ENCODE measurements at places on chromosomes 16 and 17. TPM values are rescaled to one million over a fixed set of nuclear protein-coding genes. Genes with fewer than 3 reads are reported as not detected.
A peak's percentile ranks its signal among the peaks of the same experiment; 100 is the strongest.

The ZNF19 gene
- 3.5 TPM for total RNA-seq

DNA sequence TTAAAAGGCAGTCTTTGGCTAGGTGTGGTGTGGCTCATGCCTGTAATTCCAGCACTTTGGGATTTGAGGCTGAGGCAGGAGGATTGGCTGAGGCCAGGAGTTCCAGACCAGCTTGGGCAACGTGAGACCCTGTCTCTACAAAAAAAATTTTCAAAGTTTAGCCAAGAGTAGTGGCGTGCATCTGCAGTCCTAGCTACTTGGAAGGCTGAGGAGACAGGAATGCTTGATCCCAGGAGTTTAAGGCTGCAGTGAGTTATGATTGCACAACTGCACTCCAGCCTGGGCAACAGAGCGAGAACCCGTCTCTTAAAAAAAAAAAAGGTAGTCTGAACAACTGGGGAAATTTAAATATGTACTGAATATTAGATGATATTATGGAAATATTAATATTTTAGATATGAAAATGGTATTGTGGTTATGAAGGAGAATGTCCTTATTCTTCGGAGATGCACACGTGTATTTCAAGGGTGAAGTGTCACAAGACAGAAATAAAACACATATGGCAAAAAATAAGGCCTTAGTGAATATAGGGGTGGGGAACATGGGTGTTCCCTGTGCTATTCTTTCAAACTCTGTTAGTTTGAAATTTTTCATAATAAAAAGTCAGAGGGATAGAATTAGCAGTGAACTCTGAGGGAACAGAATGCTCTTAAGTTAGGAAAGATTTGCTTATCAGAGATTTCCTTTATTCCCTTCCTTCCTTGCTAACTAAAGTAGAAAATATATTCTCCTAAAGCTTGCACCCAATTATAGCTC, 144.7 kb downstream of the CDK5R1 start:
- no peak for DNase-seq

DNA sequence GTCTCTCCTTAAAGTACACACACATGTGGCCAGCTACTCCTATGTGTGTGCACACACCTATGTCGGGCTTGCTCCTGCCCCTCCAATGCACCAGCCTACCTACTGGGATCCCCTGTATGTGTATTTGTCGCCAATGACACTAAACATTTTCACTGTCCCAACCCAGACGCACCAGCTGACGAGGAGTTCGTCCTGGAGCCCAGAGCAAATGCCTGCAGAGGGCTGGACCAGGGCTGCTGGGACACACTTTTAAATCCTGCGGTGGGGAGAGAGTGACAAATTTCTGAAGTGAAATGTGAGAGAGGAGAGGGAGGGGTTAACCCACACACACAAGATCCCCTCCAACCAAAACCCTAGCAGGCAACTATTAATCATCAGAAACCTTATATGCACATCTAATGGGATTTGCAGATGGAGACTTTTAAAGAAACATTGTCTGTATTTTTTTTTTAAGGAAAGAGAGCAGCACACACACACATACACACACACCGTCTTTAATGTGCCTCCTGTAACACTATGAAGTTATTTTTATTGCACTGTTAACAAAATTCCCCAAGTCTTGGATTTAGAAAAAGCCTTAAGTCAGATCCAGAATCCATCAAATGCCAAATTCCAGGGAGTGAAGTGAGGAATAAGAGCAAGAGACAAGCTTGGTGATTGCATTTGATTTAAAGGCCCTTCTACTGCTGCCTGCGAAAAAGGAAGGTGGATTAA, at the start of gene MEOX1:
TSS of gene MEOX1 (minus strand) at position 224 of the 714 bp plus-strand sequence. CDS start 388 bp downstream, outside the sequence.
- peak; percentile 63 for DNase-seq

GRCh38 chr16:70778901-70779309, 22.1 kb downstream of the VAC14 start:
- peak; percentile 95 for DNase-seq

DNA sequence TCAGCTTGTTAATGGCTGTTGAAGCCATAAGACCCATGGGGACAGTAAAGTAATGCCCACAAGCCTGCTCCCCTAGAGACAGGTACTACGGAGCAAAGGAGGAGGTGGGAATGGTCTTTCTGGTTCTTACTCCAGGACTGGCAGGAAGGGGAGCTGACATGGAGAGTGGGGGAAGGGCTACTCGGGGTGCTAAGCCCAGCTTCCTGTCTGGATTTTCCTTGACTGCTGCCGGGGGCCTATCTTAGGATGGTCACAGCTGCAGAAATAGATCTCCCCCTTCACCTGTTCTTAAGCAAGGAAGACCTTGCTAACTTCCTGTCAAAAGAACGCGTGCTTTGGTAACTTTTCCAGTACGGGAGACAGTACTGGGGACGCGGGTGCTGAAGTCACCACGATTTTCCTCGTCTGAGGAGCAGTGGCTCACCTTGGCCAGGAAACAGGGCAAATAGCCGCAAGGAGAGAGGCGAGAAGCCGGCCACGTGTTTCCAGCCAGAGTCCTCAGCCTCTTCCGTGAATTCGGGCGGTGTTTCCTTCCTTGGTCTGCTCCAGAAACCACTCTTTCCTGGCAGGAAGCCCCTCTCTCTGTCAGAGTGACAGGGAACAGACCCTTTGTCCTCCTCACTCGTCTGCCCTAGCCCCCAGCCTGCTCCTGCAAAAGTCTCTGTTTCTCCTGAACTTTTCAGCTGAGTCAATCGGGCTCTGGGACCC, 656 bp upstream of the PRR29 start:
- DNase-seq = no peak

DNA sequence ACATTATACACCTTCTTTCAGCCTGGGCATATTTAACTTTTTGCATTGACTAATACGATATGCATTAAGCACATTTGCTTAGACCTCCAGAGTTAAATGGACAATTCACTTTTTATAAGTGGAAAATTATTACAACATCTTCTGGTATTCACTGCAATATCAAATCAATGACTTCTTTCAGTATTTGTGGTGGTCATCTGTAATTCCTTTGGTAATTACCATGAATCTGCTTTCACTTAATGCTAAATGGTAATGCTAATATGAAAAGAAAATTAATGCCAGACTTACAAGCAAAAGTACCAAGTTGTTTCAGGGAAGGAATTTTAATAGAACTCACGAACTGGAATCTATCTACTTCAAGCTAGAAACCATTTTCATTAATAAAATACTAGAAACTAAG, 6.4 kb downstream of the GPATCH8 start:
- DNase-seq = no peak

The SLC5A10 gene
- total RNA-seq = not detected

GRCh38 chr17:56109836-56110235, 43.4 kb upstream of the ANKFN1 start:
- no peak for DNase-seq

DNA sequence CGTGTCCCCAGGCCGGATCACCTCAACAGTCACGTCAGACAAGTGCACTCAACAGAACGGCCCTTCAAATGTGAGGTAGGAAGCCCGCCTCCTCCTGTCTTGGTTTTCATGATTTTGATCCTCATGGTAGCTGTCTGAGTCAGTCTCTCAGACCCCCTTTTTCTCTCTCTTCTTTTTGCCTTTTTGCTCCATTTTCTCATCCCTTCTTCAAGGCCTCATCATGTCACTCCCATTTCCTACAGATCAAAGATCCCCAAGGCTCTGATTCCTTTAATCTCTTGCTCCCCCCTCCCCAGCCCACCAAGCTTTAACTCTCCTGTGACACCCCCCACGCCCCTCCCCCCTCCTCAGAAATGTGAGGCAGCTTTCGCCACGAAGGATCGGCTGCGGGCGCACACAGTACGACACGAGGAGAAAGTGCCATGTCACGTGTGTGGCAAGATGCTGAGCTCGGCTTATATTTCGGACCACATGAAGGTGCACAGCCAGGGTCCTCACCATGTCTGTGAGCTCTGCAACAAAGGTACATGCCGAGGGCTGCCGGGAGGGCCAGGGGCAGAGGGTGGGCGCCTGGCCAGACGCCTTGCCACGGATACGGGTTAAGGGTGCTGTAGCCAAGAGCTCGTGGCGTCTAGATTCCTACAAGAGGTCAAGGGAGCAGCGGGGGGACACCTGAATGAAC, 2.0 kb downstream of the MAZ start:
- DNase-seq = no peak

DNA sequence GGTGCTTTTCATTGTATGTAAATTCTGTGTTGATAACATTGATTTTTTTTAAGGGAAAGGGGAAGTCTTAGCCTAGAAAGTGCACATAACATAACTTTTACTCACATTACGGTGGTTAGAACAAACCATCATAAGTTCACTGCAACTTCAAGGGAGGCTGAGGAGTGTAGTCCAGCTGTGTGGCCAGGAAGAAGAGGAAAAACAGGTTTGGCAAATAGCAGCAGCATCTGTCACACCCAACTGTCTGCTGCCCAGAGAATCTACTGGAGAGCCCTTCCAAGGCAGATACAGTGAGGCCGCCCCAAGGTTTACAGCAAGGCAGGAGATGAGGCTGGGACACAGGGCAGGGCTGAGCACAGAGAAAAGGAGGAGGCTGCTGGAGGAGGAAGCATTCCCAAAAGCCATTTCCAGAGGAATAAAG, 60.6 kb downstream of the AIPL1 start:
- no peak for DNase-seq

- DNase-seq = no peak
Measured at GRCh38 chr17:51115179-51115578, 5.5 kb downstream of the SPAG9 start.

DNA sequence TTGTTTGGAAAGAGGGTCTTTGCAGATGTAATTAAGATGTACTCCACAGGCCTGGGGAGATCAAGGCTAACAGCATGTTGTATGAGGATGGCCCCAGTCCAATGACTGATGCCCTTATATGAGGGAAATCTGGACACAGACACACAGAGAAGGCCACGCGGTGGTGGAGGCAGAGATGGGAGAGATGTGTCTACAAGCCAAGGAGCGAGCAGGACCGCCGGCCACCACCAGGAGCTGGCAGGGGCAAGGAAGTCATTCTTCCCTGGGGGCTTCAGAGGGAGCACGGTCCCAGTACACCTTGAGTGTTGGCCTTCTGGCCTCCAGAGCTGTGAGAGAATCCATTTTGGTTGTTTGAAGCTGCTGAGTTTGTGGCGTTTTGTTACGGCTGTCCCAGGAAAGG, 14.7 kb downstream of the SOCS3 start:
- DNase-seq = no peak

GRCh38 chr17:340074-340473, 12.5 kb downstream of the RPH3AL start:
- no peak for DNase-seq

The ZDHHC1 gene
- total RNA-seq = 7.6 TPM

DNA sequence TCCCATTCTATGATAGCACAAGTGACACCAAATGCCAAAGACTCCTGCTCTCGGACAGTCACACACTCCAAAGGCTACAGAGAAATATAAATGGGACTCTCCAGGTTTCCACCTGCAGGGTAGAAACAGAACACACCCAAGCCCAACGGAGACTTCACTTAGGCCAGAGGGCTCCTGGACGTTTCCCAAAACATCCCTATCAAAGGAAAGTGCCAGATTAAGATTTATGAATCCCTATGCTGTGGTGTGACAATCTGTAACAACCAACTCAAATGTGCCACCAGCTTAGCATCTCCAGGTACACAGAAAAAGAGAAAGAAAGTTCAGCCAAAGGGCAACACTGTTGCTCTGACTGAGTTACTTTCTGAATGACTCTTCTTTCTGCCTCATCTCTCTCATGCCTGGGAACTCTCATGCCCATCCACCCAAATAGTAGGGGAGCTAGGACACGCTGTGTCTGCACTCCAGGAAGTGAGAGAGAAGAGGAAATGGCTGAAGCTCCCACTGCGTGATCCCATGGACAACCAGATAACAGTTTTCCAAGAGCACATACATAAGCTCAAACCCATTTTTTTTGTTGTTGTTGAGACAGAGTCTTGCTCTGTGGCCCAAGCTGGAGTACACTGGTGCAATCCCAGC, 49.7 kb downstream of the SMG6 start:
- no peak for DNase-seq

The COPRS gene
- 97.1 TPM for total RNA-seq

GRCh38 chr16:4370570-4371356, 885 bp upstream of the VASN start:
- DNase-seq = peak; percentile 94

DNA sequence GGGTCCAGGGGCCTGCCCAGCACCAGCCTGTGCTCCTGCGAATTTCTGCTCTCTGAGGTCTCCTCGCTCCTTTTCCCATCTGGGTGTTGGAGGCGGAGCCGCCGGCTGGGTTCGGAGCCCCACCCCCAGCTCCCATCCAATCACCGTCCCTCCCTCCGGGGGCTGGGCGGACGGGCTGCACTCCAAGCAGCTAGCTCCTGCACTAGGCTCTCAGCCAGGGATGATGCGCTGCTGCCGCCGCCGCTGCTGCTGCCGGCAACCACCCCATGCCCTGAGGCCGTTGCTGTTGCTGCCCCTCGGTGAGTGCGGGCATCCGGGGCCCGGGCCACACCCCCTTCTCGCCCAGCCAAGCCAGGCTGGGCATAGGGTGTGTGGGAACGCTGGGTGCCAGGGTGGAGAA, at the start of gene NRN1L:
TSS of gene NRN1L (plus strand) at position 202 of the 400 bp plus-strand sequence. CDS start at position 221, 19 bp downstream.
- peak; percentile 85 for DNase-seq

DNA sequence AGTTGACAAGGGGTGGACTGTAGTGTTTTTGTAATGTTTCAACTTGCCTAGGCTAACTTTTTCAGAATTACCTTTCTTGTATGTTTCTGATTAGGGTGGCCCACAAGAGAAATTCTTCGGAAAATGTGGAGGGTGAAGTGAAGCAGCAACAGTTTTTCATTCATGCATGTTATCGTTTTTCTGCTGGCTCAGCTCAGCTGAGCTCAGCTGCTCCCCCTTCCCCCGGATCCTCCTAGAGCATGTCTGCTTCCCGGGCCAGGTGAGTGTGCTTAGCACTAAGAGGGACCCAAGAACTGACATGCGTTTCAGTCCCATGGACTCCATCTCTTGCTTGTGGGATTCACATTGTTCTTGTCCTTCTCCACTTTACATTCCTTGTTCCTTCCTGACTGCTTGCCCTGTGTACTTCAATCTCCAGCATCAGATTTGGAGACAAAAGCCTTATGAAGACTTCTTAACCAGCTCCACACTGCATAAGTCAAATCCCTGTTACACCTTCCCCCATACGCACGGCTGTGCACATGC, 33.6 kb downstream of the SCPEP1 start:
- DNase-seq = no peak

- DNase-seq = no peak
Measured at GRCh38 chr17:44033861-44034408, 19.2 kb upstream of the TMEM101 start.

GRCh38 chr16:62272035-62272434, 235.8 kb upstream of the CDH8 start:
- DNase-seq = no peak

The TSPAN10 gene
- total RNA-seq = 4.5 TPM

DNA sequence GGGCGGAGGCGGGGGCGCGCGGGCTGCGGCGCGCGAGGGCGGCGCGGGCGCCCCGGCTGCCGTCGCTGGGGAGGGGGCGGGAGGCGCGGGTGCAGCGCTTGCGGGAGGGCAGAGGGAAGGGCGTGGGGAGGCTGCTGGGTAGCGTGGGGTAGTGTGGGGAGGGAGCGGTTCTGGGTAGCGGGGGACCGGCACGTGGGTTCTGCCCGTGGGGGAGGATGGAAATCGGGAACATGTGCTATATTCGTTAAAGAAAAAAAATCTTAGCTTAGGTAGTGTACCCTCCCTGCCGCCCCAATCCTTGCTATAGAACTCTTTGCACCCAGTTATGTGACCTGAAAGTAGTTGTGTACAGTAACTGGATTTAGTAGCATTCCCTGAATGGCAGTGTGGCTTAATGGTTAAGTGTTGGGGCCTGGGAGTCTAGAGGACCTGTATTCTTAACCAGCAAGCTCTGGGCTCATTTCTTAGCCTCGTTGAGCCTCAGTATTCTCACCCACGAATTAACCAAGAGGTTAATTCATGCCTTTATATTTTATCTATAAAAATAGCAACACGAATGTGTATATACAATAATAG, 646 bp downstream of the RABEP1 start:
- DNase-seq = peak; percentile 19

The NPIPB2 gene
- 0.63 TPM for total RNA-seq

The WNT3 gene
- total RNA-seq = 0.65 TPM
